ENCODE measurements at places on chromosomes 4 and X. TPM values are rescaled to one million over a fixed set of nuclear protein-coding genes. Genes with fewer than 3 reads are reported as not detected.

The ELF4 gene
- polyA plus RNA-seq: 10.6 TPM

The PDZD4 gene
- 10.5 TPM for polyA plus RNA-seq

The DAPP1 gene
- 1.4 TPM for polyA plus RNA-seq

GRCh38 chr4:173333658-173334084 is 487 bp downstream of the HMGB2 start:
- DNase-seq: no peak

The REPS2 gene
- polyA plus RNA-seq: 11.5 TPM

The NAA10 gene
- 77.7 TPM for polyA plus RNA-seq

The TCEAL6 gene
- 0.32 TPM for polyA plus RNA-seq

DNA sequence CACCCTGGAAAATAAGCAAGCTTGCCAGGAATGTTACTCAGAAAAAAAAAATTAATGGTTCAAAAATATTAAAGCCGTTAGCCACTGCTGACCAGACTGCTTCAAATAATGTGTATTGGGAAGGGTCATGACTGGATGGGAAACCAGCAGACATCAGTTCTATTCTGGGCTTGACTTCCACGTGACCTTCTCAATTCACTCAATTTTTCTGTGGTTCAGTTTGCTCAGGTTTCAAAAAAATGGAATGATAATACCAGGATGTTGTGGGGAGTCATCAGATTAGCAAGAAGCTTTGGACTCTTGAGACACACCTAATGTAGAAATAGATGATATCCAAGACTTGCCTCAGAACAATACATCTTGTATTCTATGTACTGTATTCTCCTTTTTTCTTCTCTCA is 541.9 kb upstream of the BOD1L1 start:
- no peak for DNase-seq

The UNC5C gene
- 37.0 TPM for polyA plus RNA-seq

- no peak for DNase-seq
Observed at GRCh38 chr4:4729206-4729605, 130.3 kb upstream of the MSX1 start.

The TLR3 gene
- 17.5 TPM for polyA plus RNA-seq

The PAGE2 gene
- not detected for polyA plus RNA-seq

The FGF16 gene
- 0.24 TPM for polyA plus RNA-seq

The FHDC1 gene
- 4.6 TPM for polyA plus RNA-seq

The ODAPH gene
- polyA plus RNA-seq: not detected

The SMARCA1 gene
- 129 TPM for polyA plus RNA-seq

GRCh38 chr4:158159718-158160094 is 13.1 kb downstream of the GASK1B start:
- no peak for DNase-seq

All from left renal cortex interstitium (tissue), 4 donors.